ENCODE measurements at places on chromosomes 16 and 17.

DNA sequence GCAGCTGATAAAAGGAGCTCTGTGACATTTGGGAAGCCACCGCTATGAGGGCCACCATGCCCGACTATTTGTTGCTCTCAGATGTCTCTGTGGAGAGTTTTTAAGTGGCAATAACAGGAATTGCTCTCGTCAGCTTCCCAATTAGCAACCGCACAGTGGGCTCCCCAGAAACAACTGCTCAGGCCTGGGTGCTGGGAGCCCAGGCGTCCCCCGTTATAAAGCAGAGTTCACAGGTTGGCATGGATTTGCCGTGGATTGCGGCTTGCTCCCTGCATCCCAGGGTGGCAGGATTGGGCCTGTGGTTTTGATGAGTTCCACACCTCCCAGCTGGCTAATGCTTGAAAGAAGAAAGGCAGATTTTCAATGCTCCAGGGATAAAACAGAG, 289.9 kb downstream of the CPPED1 start:
- no peak for DNase-seq

- DNase-seq, result no peak
Observed at GRCh38 chr16:30350134-30350871, 4.8 kb downstream of the CD2BP2 start.

- DNase-seq, result no peak
Observed at GRCh38 chr16:49851468-49851787, 4.5 kb downstream of the ZNF423 start.

DNA sequence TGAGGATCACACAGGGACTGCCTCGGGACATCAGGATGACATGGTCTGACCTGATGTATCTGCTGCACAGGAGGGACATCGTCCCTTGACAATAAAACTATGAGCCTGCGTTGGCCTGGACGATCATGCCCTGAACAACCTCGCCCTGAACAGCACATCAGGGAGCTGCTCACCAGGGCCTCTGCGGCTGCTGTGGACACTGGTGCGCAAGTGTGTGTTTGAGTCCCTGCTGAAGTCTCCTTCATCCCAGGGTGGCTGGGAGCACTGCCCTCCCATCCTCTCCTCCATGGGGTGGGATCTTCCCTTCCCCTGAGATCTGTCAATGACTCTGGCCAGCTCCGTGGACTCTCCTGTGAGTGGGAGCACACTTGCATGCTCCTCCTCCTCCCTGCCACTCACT, 257.8 kb downstream of the RBFOX3 start:
- DNase-seq, result no peak

DNA sequence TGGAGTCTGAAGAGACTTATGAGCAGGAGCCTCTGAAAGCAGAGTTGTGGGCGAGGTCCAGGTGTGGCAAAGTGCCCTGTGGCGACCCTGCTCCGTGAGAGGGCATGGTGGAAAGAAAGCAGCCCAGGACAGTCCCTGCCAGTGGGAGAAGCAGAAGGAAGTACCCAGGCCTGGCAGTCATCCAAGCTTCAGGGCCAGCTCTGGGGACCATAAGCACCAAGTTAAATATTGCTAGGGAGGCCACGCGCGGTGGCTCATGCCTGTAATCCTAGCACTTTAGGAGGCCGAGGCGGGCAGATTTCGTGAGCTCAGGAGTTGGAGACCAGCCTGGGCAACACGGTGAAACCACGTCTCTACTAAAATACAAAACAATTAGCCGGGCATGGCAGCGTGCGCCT, 4.9 kb upstream of the ASGR1 start:
- no peak for DNase-seq

GRCh38 chr17:82325286-82326180, 8.0 kb downstream of the SECTM1 start:
- DNase-seq, result no peak

DNA sequence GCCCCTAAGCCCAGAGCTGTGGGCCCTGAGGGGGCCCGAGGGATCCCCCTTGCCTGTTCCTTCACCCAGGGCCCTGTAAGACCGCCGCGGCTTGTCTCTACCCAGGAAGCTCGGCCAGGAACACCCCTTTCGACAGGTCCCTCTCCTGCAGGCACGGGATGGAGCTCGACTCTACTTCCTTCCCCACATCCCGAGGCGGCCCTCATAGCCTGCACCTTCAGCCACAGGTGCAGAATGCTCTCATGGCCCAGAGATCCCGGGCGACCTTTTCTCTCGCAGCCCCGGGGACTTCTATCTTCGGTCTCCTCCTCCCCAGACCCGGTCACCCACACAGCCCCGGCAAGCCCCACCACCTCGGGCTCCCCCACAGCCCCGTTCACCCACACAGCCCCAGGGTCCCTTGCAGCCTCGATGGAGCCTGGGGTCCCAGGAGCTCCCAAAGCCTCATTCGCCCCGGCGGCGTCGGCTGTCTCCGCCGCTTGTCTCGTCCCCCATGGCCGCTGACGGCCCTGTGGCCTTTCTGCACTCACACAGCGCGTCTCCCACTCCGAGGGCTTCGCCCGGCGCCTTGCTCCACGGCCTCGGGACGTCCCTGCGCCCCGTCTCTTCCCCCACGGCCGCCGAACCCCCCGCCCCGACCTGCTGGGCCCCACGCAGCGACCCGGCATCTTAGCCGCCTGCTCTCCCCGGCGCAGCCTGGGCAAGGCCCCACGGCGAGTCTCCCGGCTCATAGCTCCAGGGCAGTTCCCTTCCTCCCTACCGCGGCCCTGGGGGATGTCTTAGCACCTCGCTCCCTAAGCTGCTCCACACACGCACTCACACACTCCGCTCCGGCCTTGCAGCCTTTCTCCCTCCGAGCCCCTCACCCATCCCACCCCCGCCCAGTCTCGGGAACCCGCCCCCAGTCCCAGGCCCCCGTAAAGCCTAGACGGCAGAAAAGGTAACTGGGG, 650 bp downstream of the KIAA0753 start:
- DNase-seq, result no peak

DNA sequence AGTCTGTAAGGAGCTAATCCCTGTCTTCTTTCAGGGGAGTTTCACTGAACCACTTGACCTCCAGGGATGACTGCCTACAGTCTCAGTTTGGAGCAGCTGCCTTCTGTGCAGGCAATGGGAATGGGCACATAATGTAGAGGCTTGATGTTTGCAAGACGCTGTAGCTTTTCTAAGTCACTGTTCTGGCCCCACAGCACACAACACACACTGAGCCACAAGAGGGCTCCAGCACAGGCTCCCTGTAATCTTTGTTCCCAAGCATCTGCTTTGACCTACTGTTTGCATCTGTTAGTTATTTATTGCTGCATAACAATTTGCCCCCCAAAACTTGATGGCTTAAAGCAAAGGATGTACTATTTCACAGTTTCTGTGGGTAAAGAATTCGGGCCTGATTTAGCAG, 419.0 kb upstream of the ASIC2 start:
- DNase-seq, result no peak

DNA sequence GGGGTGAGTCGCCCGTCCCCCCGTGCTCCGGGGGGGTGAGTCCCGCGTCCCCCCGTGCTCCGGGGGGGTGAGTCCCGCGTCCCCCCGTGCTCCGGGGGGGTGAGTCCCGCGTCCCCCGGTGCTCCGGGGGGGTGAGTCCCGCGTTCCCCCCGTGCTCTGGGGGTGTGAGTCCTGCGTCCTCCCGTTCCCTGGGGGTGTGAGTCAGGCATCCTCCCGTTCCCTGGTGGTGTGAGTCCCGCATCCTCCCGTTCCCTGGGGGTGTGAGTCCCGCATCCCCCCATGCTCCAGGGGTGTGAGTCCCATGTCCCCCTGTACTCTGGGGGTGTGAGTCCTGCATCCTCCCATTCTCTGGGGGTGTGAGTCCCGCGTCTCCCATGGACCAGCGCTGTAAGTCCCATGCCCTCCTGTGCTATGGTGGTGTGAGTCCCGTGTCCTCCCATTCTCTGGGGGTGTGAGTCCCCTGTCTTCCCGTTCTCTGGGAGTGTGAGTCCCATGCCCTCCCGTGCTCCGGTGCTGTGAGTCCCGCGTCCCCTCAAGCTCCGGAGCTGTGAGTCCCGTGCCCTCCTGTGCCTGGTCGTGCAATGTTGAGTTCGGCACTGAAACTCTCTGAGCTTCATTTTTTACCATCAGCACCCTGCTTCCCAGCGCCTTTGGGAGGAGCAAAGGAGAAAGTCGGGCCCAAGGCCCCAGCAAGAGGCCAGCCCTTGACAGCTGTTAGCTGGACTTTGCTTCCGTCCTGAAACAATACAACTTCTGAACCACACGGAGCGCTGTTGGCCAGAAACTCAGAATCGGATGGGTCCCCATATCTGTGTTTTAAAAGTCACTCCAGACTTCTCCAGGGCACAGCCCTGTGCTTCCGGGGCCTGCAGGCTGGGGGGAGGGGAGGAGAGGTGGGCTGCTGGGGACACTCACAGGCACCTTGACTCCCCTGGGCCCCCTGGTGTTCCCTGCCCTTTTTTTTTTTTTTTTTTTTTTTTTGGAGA, 11.5 kb upstream of the ZC3H18 start:
- no peak for DNase-seq

DNA sequence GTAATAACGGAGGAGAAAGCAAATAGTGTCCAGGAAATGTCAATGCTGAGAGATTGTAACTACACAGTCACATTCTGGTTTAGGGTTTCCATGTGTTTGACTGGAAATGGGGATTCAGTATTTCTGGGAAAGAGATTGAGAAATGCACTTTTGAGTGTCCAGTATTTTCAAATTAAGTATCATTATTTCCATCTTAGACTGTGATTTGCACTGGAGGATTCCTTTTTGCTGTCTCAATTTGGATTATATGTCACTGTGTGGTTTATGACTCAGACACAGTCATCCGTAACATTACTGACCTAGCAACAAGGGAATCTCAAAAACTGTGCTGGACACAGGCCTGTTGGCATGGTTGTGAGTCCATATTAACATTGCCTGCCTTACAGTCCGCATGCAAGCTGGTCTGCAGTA, 681.4 kb downstream of the CDH11 start:
- DNase-seq, result no peak

- DNase-seq, result no peak
Observed at GRCh38 chr16:81296631-81297030, 18.1 kb upstream of the GAN start.

DNA sequence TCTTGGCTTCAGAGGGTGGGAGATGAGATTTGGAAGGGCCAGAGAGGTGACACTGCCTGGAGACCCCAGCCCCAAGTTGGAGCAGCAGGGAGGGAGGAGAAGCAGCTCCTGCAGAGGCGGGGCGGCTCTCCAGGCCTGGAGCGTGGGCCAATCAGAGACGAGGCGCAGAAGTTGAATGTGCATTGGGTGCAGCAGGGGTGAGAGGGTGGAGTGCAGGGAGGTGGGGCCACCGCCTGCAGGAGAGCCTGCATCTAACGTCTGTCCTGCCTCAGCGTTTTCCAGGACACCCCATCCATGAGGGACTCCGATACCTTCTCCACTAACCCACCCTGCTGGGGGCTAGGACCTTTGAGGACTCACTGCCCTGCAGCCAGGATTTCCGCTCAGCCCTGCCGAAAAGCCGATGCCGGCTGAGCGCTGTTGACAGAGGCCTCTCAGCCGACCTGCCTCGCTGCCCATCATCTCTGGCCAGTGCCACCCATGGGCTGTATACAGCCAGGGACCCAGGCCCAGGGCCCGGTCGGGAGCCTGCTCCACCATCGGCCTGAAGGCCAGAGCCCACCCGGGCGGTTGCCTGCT, 146.2 kb downstream of the ENGASE start:
- DNase-seq, result no peak

GRCh38 chr16:31023252-31023602, 10.1 kb upstream of the STX4 start:
- DNase-seq, result no peak

DNA sequence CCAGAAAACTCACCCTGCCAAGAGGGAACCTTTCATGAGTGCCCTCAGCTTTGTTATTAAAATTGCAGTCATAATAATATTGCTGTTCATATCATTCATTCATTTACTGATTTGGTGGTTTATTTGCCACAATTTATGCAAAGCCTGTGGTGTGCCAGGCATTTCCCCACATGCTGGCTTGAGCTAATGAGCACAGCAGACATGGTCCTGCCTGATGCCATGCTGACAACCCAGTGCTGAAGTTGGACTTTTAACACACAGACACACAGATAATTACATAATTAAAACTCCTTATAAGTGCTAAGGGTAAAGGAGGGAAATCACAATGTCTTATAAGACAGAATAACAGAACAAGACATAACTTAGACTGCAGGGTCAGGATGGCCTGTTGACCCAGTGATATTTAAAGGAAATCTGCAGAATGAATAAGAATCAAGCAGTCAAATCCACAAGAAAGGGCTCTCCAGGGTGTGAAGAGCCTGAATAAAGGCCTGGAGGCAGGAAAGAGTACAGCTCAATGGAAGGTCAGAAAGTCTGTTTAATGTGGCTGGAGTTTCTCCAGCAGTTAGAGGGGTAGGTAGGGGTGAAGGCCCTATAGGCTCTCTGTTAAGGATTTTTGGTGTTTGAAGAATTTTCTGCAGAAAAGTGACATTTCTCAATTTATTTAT, 196.9 kb upstream of the CDH11 start:
- DNase-seq, result no peak

- no peak for DNase-seq
Observed at GRCh38 chr17:43741636-43742035, 17.0 kb downstream of the SOST start.

GRCh38 chr16:20735490-20735889, 6.1 kb downstream of the THUMPD1 start:
- DNase-seq, result no peak

GRCh38 chr17:33086878-33087277, 95.2 kb downstream of the SPACA3 start:
- no peak for DNase-seq

- DNase-seq, result no peak
Observed at GRCh38 chr16:79661578-79661977, 61.0 kb upstream of the MAF start.

DNA sequence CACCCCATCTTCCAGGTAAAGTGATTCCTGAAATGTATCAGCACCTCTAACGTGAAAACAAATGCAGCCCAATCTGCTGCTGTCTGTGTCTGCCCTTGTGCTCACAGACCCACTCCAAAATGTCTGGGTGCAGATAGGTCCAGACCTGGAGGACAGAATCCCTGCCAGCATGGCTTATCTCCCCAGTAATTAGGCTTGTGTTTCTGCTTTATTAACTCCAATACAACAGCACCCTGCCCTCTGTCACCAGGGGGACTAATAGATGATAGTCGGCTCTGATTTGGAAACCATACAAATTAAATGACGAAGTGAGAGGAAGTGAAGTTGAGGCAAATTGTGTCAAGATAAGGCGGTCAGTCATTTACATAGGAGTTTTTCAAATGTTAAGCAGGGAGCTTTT, 608.3 kb upstream of the SALL1 start:
- no peak for DNase-seq

DNA sequence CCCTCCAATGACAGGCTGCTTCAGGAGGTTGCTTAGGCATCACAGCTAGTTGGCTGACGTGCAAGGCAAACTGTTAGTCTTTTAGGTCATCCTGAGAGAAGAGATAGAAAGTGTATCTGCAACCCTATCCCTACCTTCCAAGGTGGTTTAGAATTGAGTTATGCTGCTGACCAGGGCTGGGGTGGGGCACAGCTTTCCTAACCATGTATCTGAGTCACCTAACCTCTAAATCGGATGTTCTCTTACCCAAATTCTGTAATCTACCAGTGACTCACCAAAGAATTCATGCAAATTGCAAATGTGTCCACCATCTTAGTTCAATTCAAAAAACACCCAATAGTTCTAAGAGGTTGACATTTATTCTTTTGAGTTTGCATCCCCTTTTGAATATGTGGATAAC, 107.2 kb upstream of the DYNLRB2 start:
- DNase-seq, result no peak

- DNase-seq, result no peak
Observed at GRCh38 chr17:82745524-82745923, 6.3 kb upstream of the TBCD start.

GRCh38 chr16:11700264-11701029, 32.2 kb downstream of the SNN start:
- DNase-seq, result no peak

Data from stimulated activated CD8-positive, alpha-beta memory T cell treated with anti-CD3 and anti-CD28 coated beads, Interleukin-7, amount 100 ng/mL, for 24 hours (primary cell).